Urothelium cell line (cell line): ENCODE measurements at places on chromosomes 5 and 9.
A peak's percentile ranks its signal among the peaks of the same experiment; 100 is the strongest.

DNA sequence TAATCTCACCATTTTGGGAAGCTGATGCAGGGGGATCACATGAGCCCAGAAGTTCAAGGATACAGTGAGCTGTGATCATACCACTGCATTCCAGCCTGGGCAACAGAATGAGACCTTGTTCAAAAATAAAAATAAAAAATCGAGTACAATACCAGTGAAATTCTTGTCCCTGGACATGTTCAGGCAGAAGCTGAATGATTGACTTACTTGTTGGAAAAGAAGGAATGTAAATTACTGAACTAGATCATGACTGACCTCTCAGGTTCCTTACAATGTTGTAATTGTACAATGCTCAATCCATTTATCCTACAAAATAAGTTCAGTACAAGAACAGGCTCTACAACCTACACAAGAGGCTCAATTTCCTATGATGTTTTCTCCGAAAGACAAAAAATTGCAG, 1010.4 kb downstream of the TLE1 start:
- no peak for DNase-seq

- peak; percentile 4 for DNase-seq
Measured at GRCh38 chr5:129400395-129400983, 59.6 kb upstream of the ADAMTS19 start.

DNA sequence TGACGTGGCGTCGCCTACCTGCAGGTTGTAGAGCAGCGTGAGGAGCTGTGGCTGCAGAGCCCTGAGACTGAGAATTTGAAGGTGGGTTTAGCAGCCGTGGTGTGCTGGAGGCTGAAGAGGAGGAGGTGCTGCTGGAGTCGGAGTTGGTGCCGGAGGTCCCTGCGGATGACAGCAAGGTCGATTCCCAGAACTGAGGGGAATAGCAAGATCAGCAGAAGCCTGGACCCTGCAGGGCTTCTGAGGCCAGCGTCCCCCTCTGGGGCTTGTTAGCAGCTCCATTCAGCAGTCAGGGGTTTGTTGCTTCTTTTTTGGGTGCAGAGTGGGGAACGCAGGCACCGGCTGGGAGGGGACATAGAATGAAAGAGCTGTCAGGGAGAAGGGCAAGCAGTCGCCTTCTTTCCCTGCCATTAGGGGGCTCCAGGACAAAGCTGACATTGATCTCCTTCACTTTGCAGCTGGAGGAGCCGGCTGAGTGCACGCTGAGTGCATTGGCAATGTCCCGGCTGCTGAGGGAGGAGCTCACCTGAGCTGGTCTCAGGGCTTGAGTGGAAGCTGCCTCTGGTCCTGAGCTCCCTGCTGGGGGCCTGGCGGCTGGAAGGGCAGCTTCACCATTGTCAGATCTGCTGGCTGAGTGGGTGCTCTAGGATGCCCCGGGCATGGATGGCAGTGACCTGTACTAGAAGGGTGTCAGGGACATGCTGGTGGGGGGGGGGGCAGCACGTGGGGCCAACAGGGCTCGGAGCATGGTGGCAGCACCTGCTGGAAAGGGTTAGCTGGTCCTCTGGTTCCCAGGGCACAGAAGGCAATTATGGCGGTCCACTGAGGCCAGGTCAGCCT, 20.8 kb downstream of the OBP2B start:
- DNase-seq = peak; percentile 53

DNA sequence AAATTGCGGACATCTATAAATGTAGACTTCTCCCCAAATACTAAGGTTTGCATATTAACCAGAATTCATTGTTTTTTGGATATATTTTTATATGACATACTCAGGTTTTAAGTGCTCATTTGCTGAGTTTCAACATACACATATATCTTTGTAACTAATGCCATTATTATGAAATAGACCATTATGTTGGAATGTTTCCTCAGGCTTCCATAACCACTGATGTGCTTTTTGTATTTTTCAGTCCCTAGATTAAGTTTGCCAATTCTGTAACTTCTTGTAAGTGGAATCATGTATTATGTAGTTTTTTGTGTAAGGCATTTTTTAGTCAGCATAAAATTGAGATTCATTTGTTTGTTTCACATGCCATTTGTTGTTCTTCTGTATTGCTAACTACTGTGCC, 32.1 kb downstream of the HSPA4 start:
- DNase-seq = no peak

GRCh38 chr5:139954462-139954861, 88.6 kb downstream of the NRG2 start:
- DNase-seq = no peak

GRCh38 chr5:84227236-84227635, 157.4 kb downstream of the EDIL3 start:
- DNase-seq = no peak

DNA sequence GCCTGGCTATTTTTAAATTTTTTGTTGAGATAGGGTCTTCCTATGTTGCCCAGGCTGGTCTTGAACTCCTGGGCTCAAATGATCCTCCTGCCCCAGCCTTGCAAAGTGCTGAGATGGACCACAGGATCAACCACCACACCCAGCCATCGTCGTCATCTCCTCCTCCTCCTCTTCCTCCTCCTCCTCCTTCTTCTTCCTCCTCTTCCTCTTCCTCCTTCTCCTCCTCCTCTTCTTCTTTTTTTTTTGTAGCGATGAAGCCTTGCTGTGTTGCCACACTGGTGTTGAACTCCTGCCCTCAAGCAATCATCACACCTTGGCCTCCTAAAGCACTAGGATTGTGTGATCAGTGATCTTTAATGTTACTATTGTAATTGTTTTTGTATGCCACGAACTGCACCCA, 49.4 kb upstream of the ERBIN start:
- no peak for DNase-seq

DNA sequence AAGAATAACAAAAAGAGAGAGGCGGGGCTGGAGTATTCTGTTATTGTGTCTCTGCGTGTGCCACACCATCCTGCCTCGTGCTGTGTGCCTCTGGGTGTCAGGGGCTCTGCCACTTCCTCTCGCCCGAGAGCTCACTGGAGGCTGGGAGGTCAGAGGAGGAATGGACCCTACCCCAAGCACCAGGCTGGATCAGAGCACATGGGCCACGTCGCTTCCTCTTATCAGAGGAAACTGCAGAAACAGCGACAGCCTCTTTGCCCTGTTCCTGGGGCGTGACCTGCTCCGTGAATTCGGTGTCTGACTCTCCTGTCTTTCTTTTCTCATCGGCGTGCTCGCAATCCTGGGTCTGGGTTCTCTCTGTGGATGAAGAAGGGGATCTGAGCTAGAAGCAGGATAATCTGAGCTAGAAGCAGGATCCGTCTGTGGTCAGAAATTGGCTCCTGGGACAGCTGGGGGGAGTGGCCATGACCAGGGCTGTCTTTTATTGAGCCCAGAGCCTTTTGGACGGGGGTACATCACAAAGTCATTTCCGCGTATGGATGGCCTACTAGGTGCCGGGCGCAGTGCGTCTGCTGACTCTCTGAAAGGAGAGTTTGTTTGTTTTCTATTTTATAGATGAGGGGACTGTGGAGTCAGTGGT, 150.3 kb upstream of the COL5A1 start:
- no peak for DNase-seq

DNA sequence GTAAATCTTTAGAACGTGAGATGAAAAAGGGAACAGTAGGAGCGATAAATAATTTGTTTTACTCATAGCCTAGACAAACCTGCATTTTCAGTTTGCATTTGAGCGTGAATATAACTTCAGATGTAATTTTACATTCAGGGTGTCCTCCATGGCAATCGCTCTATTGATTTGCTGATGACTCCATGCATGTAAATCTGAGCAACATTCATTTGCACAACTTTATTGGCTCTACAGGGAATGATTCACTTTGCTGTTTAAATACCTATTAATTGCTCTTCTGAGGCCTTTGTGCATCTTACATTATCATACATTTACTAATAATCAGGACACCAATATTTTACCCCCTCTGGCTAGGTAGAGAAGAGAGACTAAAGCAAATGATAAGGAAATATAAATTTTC, 122.2 kb downstream of the EGFLAM start:
- DNase-seq = no peak

GRCh38 chr5:159782197-159782994, 133.9 kb upstream of the ADRA1B start:
- no peak for DNase-seq

DNA sequence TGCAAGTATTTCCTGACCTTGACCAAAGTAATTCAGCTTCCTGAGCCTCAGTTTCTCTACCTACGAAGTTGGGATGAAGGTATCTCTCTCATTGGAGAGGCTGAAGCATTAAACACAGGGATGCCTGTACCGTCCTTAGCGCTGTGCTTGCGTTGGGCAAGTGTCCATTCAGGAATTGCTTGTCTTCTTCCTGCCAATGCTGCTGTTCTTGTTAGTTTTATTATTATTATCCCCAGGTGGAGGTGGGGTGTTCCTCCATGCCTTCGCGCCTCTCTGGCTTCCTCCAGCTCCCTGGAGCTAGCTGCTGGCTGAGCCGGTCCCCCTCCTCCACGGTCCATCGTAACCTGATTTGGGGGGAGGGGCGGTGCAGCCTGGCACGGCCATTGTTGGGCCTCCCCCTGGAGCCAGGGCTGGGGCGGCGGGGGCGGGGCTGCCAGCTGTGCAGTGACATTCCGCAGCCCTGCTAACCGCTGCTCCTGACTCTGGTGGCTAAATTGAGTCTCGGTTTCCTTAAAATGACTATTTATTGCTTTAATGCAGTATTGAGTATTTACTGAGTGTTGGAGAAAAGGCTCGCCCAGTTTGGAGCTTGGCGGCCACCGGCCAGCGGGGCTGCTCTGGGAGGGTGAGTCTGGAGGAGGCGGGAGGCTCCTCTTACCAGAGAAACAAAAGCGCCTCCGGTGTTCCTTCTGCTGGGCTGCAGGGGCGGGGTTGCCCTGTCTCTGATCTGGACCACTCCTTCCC, 51.3 kb downstream of the LMX1B start:
- peak; percentile 32 for DNase-seq

DNA sequence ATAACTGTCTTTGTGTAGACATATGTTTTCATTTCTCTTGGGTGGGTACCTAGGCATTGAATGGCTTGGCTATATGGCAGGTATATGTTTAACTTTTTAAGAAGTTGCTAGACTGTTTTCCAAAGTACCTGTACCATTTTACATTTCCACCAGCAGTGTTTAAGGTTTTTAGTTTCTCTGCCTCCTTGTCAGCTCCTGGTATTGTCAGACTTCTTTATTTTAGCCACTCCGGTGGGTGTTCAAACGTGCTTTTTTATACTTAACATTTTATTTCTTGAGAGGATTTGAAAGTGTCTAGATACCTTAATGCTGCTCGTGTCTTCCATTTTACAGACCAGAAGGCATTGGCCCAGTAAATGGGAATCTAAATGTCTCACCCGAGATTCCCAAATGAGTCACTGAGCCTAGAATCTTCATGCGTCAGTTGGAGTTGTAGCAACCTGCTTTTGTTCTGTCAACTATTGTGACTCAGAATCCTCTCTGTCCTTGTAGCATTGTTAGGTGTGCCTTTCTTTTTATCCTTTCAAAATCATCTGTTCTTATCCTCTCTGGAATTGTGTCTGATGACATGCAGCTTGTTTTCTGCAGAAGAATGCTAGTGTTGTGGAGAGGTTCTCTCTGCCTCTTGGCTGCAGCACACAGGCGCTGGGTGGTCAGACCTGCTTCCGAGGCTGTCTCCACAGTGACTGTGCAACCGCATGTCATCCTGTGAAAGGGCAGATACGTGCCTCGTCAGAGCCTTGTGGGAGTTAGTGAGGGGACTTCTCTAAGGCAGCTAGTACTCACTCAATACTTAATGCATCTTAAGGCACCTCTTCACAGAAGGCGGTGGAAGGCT, 291.8 kb downstream of the AOPEP start:
- peak; percentile 44 for DNase-seq

DNA sequence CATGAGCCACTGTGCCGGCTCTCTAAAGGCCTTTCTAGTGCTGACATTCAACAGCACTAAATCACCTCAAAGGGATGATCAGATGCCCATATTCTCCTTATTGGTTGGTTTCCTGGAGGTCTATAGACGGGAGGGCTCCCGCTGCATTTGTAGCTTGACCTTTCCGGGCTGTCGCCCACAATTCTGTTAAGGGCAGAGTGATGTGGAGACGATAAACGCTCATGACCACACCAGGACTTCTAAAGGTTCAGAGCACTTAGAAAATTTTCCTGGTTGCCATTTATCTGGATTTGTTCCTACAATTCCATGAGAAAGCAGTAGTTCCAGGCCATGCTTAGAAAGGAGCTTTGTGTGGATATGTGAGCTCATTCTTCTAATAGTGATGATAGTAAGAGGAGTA, 170.3 kb downstream of the SLC12A2 start:
- DNase-seq = no peak

DNA sequence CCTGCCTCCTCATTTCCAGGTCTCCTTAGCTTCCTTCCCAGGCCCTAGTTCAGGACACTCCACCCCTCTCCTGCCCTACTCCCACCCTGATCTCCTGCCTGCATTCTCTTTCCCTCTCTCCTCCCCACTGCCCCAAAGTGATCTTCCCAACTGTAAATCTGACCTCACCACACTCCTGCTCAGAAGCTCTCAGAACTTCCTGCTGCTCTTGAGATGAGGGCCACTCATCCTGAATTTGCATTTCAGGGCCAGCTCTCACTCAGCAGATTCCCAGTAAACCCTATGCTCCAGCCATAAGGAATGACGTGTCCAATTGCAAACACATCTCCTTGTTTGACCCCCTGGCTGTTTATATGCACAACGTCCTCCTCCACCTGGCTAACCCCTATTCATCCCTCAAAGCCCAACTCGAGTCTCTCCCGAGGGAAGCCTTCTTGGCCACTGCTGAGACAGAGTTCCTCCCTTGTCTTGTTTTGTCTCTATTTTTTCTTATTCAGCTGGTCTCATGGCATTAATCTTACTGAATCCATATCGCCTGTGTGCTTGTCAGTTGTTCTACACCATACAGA, 95.0 kb downstream of the NSG2 start:
- no peak for DNase-seq

GRCh38 chr5:8471581-8471980, 602.6 kb downstream of the MTRR start:
- no peak for DNase-seq

DNA sequence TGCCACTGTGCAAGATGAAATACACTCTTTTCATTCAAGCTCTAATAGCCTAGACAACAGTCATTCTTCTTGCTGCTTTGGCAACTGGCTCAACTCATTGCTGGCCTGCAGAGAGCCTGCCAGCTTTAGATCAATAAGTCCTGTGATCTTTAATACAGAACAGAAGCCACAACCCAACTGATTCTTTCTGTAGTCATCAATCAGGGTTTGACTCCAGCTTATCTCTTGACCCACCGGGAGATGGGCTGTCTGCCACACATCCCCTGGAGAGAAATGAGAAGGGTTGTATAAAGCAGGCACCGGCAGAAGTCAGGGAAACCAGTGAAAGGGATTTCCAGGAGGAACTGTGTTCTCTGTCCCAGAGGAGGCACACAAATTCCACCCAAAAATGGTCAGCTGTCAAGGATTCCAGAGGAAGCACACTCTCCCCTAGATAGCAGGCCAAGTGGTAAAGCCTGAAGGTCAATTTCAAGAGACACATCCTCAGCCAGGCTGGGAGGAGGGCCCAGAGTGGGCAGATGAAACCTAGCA, 24.5 kb downstream of the LHFPL2 start:
- DNase-seq = no peak

DNA sequence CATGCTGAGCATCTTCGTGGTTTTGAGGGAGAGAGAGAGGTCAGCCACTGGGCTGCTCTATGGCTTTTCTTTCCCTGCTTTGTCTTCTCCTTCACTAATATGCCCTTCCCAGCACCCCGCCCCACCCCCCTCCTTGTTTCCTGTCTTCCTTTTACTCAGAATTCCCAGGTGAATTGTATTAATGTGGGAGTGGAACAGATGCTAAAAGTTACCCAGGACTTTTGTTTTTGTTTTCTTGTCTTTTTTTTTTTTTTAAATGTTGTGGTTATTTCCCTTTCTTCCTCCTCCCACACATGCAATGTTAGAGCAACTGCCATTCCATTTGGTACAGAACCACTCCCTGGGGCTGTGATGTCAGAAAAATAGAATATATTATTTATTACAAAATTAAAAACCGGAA, 442.7 kb upstream of the CD180 start:
- no peak for DNase-seq

- DNase-seq = no peak
Measured at GRCh38 chr5:54704825-54705224, 187.3 kb downstream of the SNX18 start.
